Stomach (tissue), 19 donors: ENCODE measurements at places on chromosomes 5 and 9. TPM values are rescaled to one million over a fixed set of nuclear protein-coding genes. Genes with fewer than 3 reads are reported as not detected.

CD74 gene
- total RNA-seq: 102 TPM

DNA sequence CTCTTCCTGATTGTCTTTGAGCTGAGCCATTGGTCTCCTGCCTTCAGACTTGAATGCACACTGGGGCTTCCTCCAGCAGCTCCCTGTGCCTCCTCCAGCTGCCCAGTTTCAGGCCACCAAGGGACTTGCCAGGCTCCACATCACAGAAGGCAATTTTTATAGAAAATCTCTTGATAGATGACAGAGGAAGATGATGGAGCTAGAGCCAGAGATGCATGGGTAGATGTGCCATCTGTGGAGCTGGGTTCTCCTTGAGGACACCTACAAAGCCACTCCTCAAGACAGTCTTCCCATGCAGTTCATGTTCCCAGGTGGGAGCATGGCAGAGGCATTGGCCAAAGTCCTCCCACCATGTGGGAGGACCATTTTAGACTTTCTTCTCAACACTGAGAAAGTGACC is 239.6 kb upstream of the IRX1 start:
- no peak overlapping the region for H3K4me3 ChIP-seq
- H3K36me3 ChIP-seq: no peaks in the 10 kb centered on the region
- H3K27me3 ChIP-seq: no peaks in the 10 kb centered on the region
- no peak overlapping the region for H3K27ac ChIP-seq
- DNase-seq: no peak
- H3K4me1 ChIP-seq: no peaks in the 10 kb centered on the region

ARID3C gene
- total RNA-seq: not detected

DNA sequence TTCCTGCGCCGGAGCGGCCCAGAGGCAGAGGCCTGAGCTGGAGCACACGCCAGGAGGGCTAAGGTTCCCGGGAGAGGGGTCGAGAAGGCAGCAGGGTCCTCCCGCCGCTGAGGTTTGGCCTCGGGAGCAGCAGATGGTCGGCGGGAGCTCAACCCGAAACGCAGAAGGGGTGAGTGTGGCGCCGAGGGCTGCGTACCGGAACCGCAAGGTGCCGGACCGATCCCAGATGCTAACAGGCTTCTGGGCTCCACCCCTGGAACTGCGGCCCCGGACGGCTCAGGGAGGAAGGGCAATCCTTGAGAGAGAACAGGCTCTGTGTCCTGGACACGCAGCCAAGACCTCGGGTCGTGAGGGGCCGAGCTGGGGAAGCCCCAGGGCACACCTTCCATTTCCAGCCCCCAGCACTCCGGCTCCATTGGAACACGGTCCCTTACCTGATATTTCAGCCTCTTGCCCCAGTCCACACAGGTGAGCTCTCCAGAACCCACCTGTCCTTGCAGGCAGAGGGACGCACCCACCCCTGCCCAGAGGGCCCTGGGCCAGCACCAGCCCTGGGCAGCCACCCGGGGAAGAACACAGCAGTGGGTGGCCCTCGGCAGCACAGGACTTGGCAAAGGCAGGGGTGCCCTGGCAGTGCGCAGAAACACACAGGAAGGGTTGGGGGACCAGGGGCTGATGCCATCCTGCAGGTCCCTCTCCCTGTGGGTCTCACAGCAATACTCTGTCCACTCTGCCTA is 1.4 kb downstream of the LHX3 start:
- no peak overlapping the region for H3K4me3 ChIP-seq
- H3K36me3 ChIP-seq: peaks cover 17% of the 10 kb centered on the region
- peaks cover 72% of the 10 kb centered on the region for H3K27me3 ChIP-seq
- DNase-seq: no peak
- H3K27ac ChIP-seq: no peak overlapping the region

- H3K36me3 ChIP-seq: no peaks in the 10 kb centered on the region
- DNase-seq: peak; percentile 61
- no peak overlapping the region for H3K4me3 ChIP-seq
- H3K4me1 ChIP-seq: peaks cover 8% of the 10 kb centered on the region
- peaks cover 14% of the 10 kb centered on the region for H3K27me3 ChIP-seq
Observed at GRCh38 chr5:5886812-5887486, 464.5 kb downstream of the ICE1 start.

DNA sequence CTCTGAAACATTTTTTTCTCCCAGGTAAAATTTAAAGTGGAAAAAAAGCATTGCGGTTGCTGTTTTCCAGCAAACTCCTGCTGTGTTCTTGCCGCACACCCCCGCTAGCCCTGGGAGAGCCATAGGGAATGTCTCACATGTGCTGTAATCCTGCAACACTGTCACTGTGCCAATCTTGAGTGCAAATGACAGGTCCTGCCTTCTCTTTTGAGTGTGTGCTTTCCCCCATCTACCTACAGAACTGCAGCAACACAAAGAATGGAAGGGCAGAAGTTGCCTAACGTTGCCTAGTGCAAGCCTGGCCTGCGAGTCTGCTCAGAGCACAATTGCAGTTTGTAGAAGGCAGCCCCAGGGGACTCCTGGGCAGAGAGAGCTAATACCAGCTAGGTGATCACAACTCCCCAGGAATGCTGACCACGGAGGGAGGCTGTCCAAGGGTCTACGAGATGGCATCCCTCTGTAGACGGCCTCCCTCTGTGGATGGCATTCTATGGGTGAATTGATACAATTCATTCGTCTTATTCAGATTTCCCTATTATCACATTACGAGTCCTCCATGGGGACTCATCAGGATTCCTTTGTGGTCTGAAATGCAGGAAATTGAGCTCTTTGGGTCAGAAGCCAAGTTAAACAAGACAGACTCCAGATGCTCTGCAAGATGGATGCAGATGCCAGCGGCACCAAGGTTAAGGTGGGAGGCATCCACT is 172.6 kb upstream of the S1PR3 start:
- H3K27me3 ChIP-seq: no peaks in the 10 kb centered on the region
- H3K27ac ChIP-seq: no peak overlapping the region
- H3K36me3 ChIP-seq: no peaks in the 10 kb centered on the region
- no peak for DNase-seq

GRCh38 chr5:65919773-65920172 is 6.6 kb upstream of the ERBIN start:
- DNase-seq: no peak
- no peaks in the 10 kb centered on the region for H3K36me3 ChIP-seq
- no peaks in the 10 kb centered on the region for H3K27me3 ChIP-seq
- no peak overlapping the region for H3K27ac ChIP-seq
- H3K4me3 ChIP-seq: no peak overlapping the region

SPINK13 gene
- total RNA-seq: not detected

GRCh38 chr9:79945495-79945894 is 373.7 kb downstream of the TLE4 start:
- H3K4me1 ChIP-seq: peaks cover 22% of the 10 kb centered on the region
- H3K4me3 ChIP-seq: no peak overlapping the region
- no peak for DNase-seq
- H3K36me3 ChIP-seq: no peaks in the 10 kb centered on the region
- no peak overlapping the region for H3K27ac ChIP-seq

DAB2IP gene
- 71.9 TPM for total RNA-seq

GPX8 gene
- total RNA-seq: 1.2 TPM

DNA sequence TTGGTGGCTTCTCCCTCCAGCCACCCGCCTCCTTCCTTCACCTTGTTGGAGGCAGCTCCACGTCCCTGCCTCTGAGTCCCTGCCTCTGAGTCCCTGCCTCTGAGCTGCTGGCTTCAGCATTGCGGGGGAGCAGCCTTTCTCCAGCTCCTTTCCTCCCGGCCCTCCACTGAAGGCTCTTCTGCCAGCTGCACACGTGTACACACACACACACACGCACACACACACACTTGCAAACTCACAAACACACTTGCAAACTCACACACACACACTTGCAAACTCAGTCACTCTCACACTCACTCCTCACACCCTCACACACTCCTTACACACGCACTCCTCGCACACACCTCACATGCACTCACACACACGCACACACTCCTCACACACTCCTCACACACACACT is 45.1 kb downstream of the C9orf50 start:
- no peak overlapping the region for H3K4me3 ChIP-seq
- H3K27ac ChIP-seq: no peak overlapping the region
- H3K36me3 ChIP-seq: no peaks in the 10 kb centered on the region
- H3K4me1 ChIP-seq: peaks cover 10% of the 10 kb centered on the region
- DNase-seq: no peak

AMBP gene
- not detected for total RNA-seq

DNA sequence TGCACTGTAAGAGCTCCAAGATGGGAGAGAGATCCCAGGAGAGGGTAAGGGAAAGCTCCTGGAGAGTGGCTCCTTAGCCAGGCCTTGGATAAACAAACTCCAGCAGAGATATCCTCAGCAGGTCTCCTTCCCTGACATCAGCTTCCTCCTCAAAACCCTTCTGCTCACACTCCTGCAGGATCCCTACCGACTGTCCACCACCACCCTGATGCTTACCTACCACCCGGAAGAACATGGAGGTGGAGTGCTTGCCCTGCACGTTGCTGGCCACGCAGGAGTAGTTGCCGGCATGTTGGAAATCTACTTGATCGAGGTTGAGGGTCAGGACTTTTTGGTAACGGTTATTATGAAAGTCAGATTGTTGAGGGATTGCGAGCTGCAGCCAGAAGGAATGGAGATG is 9.3 kb downstream of the CSF1R start:
- H3K4me3 ChIP-seq: no peak overlapping the region
- H3K27me3 ChIP-seq: no peaks in the 10 kb centered on the region
- H3K27ac ChIP-seq: no peak overlapping the region
- no peaks in the 10 kb centered on the region for H3K4me1 ChIP-seq
- no peaks in the 10 kb centered on the region for H3K36me3 ChIP-seq
- peak; percentile 5 for DNase-seq

VLDLR gene
- total RNA-seq: 110 TPM

DNA sequence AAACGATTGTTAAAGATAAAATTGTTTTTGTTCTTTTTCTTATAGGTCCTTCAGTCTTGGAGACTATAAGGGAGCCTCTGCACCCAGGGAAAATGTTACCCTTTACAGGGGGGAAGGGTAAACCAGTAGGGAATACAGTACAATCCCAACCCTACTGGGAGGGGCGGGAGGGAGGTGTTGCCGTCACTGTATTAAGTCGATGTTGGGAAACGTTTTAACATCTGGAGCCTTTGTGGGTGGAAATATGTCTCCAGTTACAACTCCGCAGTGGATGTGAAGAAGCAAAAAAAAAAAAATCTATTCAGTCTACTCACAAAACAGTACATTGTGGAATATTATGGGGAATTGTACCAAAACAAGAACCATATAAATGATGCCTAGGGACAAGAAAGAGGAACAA is 47.2 kb upstream of the FCHO2 start:
- H3K27me3 ChIP-seq: no peaks in the 10 kb centered on the region
- no peak for DNase-seq
- peaks cover 68% of the 10 kb centered on the region for H3K36me3 ChIP-seq

- no peak overlapping the region for H3K27ac ChIP-seq
- no peaks in the 10 kb centered on the region for H3K4me1 ChIP-seq
- no peaks in the 10 kb centered on the region for H3K27me3 ChIP-seq
- no peak overlapping the region for H3K4me3 ChIP-seq
- H3K36me3 ChIP-seq: no peaks in the 10 kb centered on the region
- DNase-seq: no peak
Observed at GRCh38 chr9:100379862-100380261, 27.1 kb upstream of the TEX10 start.

GRCh38 chr5:179276838-179277395 is 68.3 kb downstream of the ADAMTS2 start:
- no peak overlapping the region for H3K4me3 ChIP-seq
- no peaks in the 10 kb centered on the region for H3K36me3 ChIP-seq
- DNase-seq: no peak
- peaks cover 14% of the 10 kb centered on the region for H3K4me1 ChIP-seq
- H3K27me3 ChIP-seq: no peaks in the 10 kb centered on the region

DNA sequence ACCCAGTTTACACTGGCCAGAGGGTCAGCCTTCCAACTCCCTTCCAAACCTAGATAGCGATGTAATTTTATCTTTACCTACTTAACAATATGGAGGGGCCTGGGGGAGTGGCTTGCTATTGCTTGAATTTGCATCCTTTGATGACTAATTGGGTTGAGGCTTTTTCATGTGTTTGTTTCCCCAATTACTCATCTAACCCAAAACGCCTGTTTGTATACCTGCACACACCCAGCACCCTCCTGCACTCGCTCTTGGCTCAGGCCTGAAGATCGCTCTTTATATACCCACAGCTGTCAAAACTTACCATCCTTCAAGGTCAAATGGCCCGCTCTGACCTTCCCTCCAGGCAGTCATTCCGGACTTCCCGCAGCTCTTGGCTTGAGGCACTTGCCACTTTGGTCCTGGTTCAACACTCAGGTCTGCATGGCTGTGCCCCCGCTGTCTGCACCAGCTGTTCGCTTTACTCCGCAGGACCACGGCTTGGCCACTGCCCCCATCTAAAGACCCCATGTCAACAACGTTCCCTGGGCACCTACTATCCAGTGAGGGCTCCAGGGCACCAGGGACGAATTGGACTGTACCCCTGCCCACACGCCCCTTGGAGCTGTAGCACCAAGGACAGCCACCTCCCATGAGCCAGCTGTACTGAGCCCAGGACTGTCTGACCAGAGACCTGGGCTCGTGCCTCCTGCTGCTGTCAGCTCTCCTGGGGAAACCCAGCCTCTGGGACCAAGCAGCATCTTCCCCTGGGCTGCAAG is 76.1 kb upstream of the ADAMTS2 start:
- no peak overlapping the region for H3K27ac ChIP-seq
- peaks cover 36% of the 10 kb centered on the region for H3K27me3 ChIP-seq
- H3K4me3 ChIP-seq: no peak overlapping the region
- H3K36me3 ChIP-seq: no peaks in the 10 kb centered on the region
- no peak for DNase-seq
